ENCODE measurements at places on chromosomes 2 and 18.

GRCh38 chr2:129765678-129766351, 213.7 kb upstream of the RAB6C start:
- no peak for DNase-seq

DNA sequence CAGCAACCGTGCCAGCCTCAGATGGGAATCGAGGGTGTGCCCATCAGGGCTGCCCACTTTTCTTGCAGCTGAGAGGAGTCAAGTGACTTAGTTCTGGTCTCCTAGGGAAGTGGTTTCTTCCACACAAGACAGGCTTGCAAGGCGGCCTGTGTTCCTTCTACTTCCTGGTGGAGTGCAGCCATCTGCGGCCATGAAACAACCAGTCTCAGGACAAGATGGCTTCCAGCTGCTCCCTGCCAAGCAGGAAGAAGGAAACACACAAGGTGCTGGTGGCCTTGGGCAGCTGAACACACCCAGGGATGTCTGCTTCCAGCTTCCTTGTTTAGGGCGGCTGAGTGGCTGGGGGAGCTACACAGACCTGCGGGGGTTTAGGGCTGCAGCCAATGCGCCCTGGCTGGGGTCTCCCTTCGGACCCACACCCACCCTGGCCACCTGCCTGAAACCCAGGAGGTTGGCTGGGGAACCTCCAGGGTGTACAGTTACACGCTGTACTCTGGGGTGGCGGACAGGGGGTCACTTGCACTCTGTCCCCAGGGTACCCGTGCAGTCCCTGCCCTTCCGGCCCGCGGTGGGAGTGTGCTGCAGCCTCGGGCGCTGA, 34.7 kb downstream of the PTPN18 start:
- DNase-seq, result no peak

GRCh38 chr18:7950380-7951136, 383.4 kb downstream of the PTPRM start:
- DNase-seq, result no peak

GRCh38 chr18:55382277-55382805, 205.7 kb downstream of the TCF4 start:
- DNase-seq, result no peak

DNA sequence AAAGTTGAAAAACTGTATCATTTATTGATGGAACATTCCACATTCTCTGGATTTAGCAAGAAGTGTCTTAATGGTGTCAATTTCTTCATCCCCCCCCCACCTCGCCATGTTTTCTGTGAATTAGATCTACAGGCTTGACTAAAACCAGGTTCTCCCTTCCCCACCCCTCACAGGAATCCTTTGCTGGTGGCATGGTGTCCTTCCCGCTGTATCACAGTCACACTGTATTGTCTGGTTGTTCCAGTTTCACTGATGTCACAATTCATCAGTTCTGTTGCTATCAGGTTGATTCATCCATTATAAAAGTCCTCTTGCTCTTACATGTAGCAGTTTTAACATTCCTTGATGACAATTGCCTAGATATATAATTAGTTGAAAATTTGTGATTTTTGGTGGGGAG, 6.1 kb upstream of the SNORC start:
- no peak for DNase-seq

All from activated CD4-positive, alpha-beta T cell treated with anti-CD3 and anti-CD28 coated beads, Interleukin-2, amount 50 U/mL, for 24 hours (primary cell).